ENCODE measurements at places on chromosomes 2 and 18.

- DNase-seq: peak; percentile 61
Measured at GRCh38 chr2:119491776-119492525, 32.3 kb downstream of the SCTR start.

DNA sequence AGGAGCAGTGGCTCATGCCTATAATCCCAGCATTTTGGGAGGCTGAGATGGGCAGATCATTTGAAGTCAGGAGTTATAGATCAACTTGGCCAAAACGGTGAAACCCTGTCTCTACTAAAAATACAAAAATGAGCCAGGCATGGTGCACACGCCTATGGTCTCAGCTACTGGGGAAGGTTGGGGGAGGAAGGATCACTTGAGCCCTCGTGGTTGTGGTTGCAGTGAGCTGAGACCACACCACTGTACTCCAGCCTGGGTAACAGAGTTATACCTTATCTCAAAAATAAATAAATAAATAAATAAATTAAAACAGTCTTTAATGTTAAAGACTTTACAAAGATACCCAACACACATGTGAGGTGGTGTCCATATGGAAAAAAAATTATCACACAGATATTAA lies 134.0 kb downstream of the C2orf74 start:
- DNase-seq: no peak

- no peak for DNase-seq
Measured at GRCh38 chr18:78431606-78432005, 548.0 kb upstream of the SALL3 start.

DNA sequence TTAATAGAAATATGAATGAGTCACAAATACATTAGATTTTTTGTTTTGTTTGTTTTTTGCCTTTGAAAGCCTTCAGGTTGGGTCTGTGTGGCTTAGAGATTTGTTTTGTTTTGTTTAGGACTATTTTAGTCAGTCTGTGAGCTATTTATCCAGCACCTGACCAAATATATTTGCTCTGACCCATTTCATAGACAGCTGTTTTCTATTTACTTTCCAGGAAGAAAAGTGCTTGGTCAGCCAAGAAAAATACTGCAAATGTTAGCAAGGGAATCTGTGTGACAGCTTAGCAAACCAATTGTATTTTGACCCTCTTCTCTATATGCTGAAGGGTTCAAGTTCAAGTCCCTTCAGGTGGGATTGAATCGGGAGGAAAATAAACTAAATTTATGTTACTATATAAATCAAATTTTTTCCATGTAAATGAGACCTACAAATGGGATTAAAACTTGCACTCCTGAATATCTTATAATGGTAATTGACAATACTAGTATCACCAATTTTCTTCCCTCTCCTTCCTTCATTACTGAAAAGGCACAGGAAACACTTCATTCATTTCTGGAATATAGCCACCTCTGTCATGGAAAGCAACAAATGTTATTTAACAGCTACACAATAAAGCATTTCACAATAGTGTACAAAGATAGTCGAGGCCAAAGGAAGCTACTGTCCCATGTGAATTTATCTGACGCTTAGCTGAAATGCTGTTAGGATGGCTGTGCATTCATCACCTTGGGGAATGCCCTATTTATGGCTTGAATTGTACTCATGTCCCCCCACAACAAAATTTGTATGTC lies 23.1 kb upstream of the KLF7 start:
- peak; percentile 45 for DNase-seq

DNA sequence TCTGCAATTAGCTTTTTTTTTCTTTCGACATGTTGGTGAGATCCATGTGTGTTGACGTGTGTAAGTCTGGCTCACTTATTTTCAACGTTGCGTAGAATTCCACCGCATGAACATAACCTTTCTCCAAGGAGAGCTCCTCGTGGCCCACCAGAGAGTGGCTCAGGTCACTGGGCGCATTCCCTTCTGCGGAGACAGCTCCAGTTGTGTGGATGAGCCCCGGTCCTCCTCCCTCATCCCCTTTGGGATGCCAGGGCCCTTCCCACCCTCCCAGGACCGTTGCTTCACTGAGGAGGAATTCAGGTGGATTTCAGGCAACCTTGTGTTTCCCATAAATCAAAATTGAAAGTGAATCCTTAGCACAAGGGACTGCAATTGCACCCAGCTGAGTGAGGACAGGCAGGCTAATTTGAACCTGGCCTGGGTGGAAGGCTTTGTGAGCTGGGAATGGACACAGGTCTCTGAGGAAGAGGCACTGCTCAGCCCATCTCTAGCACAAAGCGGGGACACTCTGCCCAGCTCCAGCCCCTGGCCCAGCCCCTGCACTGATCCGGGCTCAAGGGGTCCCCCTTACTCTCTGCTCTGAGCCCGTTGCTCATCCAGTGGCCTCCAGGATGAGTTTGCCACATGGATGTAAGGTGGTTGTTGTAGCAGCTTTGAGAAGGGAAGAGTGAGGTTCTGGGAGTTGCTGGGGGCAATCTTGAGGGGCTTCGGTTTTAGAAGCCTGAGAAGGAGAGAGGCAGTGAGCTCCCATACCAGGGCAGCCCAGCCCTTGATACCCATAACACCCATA lies 57.8 kb upstream of the HAAO start:
- DNase-seq: no peak
